ENCODE measurements at places on chromosomes 3 and 15.

DNA sequence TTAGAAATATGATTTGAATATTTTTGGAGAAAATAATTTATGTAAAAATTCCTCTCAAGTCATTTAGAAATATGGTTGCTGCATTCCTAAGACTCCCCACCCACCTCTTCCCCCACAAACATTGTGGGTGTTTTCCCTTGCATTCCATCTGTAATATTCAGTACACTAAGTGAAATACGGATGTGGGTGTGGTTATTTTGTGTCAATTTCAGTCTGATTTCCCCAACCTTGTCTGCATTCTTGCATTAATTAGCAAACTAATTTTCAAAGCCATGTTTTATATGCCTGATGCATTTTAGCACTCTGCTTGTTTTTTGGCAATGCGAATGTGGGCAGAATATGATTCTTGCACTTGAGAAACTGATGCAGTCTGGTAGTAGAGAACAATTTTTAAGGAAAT, 408.3 kb upstream of the RGMA start:
- no peaks in the 10 kb centered on the region for H3K4me1 ChIP-seq
- no peak overlapping the region for H3K4me3 ChIP-seq
- no peaks in the 10 kb centered on the region for H3K27me3 ChIP-seq
- H3K27ac ChIP-seq, result no peak overlapping the region

- H3K27ac ChIP-seq, result no peak overlapping the region
- H3K4me1 ChIP-seq, result no peaks in the 10 kb centered on the region
- no peak overlapping the region for H3K4me3 ChIP-seq
- H3K36me3 ChIP-seq, result no peaks in the 10 kb centered on the region
Observed at GRCh38 chr3:61094608-61095007, 156.6 kb downstream of the FHIT start.

GRCh38 chr15:100275641-100276040, 66.1 kb downstream of the ADAMTS17 start:
- no peak overlapping the region for H3K4me3 ChIP-seq
- no peak overlapping the region for H3K27ac ChIP-seq
- no peaks in the 10 kb centered on the region for H3K36me3 ChIP-seq
- DNase-seq, result no peak

DNA sequence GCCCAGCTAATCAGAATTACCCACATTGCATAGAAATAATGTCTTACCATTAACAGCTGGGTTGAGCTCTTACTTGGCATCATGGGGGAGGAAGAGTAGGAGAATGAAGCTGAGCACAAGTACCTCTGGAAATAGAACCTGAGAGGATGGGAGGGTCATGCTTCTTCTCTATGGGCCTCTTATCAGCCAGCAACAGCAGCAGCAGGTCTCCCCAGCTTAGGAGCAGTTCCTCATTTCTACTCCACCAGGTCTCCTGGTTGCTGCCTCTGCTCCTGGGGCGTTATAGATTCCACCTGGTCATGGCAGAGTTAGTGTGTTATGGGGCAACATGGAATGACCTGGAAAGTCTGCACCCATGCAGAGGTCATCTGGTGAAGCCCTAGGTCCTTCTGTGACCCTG, 3.4 kb downstream of the FSD2 start:
- peaks cover 7% of the 10 kb centered on the region for H3K27me3 ChIP-seq
- DNase-seq, result no peak
- H3K36me3 ChIP-seq, result no peaks in the 10 kb centered on the region
- H3K27ac ChIP-seq, result no peak overlapping the region
- H3K4me3 ChIP-seq, result no peak overlapping the region

DNA sequence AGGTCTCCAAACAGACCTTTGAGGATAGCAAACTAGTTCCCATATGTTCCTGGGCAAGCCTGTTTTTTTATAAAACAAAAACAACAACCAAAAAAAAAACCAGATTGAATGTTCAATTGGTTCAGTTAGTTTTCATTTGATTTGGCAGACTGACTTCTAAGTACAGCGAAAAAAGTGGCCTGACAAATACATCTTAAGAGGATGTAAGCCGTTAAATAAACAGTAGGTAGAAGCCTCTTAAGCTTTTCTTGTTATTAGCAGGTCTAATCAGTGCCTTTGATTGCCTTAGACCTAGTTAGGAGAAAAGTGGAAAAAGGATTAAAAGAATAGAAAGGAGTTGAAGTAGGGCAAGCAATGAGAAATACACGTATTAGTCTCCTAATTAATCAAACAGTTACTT, 13.2 kb downstream of the TSC22D2 start:
- H3K4me1 ChIP-seq, result peaks cover 49% of the 10 kb centered on the region
- no peak overlapping the region for H3K4me3 ChIP-seq
- no peak overlapping the region for H3K27ac ChIP-seq
- H3K27me3 ChIP-seq, result no peaks in the 10 kb centered on the region

DNA sequence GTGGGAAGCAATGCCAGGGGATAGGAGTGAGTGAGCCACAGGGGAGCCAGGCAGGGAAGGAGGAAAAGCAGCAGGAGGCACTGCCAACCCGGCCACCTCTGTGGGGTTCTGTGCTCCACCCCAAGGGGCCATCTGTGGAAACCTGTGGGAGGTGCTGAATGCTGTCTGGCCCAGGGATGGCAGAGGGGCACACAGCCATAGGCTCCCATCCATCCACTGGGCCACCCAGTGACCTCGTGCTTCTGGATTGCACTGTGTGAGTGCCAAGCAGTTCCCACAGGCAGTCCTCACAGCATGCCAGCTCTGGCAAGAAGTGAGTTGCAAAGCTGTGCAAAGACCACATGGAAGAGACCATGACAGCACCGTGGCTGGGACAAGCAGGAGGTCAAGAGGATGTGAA, 27.5 kb downstream of the DNAJB8 start:
- no peaks in the 10 kb centered on the region for H3K4me1 ChIP-seq
- H3K27me3 ChIP-seq, result no peaks in the 10 kb centered on the region
- H3K4me3 ChIP-seq, result no peak overlapping the region

GRCh38 chr15:80191897-80192595, 39.2 kb downstream of the FAH start:
- no peaks in the 10 kb centered on the region for H3K27me3 ChIP-seq
- no peak overlapping the region for H3K4me3 ChIP-seq
- DNase-seq, result no peak
- H3K4me1 ChIP-seq, result no peaks in the 10 kb centered on the region

DNA sequence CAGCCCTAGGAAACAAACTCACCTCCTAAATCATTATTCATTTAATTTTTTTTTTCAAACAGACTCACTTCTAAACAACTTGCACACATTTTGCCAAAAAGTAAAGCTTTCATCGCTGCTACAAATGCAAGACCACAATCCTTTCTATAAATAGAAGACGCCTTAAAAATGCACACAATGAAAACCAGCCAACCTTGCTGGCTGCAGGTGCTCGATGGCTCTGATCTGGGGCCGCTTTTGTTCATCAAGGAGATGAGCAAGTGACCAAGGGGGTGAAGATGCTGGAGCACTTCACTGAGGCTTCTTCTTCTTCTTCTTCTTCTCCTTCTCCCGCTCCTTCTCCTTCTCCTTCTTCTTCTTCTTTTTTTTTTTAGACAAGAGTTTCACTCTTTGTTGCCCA, 12.7 kb upstream of the SLC6A6 start:
- no peak overlapping the region for H3K4me3 ChIP-seq
- no peaks in the 10 kb centered on the region for H3K36me3 ChIP-seq

GRCh38 chr15:65981837-65982626, 112.7 kb downstream of the RAB11A start:
- H3K36me3 ChIP-seq, result no peaks in the 10 kb centered on the region
- DNase-seq, result peak; percentile 49
- H3K4me3 ChIP-seq, result no peak overlapping the region
- peaks cover 6% of the 10 kb centered on the region for H3K27me3 ChIP-seq
